ENCODE measurements at places on chromosomes 5 and 9.

- no peak for DNase-seq
Measured at GRCh38 chr9:12680341-12680740, 12.8 kb upstream of the TYRP1 start.

- DNase-seq: no peak
Measured at GRCh38 chr5:96896276-96896675, 20.0 kb downstream of the ERAP2 start.

- DNase-seq: no peak
Measured at GRCh38 chr5:135009736-135010501, 24.1 kb downstream of the PITX1 start.

- DNase-seq: no peak
Measured at GRCh38 chr9:17635115-17635890, 56.4 kb downstream of the SH3GL2 start.

DNA sequence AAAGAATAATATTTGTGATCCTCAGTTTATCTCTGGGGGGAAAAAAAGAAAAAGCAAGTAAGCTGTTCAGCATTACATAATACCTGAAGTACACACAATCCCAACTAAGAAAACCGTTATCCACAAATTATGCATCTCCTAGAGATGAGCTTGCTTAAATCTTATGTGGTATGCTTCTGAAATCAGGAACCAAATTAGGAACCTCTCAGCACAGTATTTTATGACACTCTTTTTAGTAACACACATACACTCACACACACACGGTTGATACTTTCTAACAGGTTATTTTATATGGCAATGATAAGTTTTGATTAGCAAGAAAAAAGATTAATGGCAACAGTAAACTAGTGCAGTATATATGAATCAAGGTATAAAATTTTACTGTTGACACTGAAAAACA lies 1.2 kb upstream of the ZNF510 start:
- DNase-seq: no peak

- DNase-seq: no peak
Measured at GRCh38 chr9:23683611-23684061, 142.4 kb downstream of the ELAVL2 start.

DNA sequence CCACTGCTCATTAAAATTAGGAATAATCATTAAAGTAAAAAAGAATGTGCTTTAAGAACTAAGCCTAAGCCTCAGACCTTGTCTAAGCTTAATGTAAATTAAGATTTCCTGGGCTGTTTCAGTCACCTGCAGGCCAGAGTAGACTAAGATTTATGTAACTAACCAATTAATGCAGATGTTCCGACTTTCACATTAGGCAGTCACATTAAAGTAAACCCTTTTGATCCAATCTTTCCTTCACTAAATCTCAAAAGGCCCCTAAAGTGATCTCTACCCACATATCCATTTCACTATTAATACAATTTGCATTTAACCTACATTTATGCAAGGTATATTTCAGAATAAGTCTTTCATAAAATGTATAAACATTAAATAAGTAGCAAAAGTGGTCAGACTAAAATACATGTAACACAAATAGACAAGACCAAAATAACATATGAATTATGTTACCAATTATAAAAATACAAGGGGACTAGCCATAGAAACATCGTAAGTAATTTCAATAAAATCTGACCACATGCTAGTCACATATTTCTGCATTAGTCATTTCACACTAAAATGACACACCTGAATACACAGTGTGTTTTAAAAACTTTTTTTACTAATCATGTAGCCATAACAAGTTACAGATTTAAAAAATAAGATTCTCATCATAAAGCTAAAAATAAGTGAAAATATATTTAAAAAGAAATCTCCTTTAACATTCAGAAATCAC lies 7.7 kb downstream of the NR3C1 start:
- no peak for DNase-seq
